Fibroblast of skin of abdomen (primary cell): ENCODE measurements at places on chromosomes 3 and 15.

DNA sequence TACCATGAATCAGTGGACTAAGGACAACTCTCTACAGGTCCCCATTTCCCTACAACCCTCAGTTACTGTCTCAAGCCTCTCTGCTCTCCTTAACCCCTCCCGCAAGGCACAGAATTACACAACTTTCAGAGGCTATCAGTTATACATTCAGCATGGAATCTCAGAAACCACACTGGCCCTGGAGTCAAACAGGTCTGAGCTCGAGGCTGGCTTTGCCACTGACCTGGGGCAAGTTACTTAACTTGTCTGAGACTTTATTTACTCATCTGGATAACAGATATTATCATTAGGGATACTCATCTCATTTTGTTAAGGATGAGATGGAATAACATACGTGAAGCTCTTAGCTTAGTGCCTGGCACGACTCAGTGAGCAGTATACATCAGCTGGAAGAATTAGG, 95.2 kb downstream of the WDR76 start:
- DNase-seq = no peak

- no peak for DNase-seq
These were observed 548 bp upstream of the PSMD6 start for GRCh38 chr3:64023861-64024223.

- DNase-seq = no peak
These were observed 56.8 kb upstream of the INSYN1 start for GRCh38 chr15:73809728-73810501.

GRCh38 chr3:159840703-159841299, 147.8 kb upstream of the IL12A start:
- no peak for DNase-seq

DNA sequence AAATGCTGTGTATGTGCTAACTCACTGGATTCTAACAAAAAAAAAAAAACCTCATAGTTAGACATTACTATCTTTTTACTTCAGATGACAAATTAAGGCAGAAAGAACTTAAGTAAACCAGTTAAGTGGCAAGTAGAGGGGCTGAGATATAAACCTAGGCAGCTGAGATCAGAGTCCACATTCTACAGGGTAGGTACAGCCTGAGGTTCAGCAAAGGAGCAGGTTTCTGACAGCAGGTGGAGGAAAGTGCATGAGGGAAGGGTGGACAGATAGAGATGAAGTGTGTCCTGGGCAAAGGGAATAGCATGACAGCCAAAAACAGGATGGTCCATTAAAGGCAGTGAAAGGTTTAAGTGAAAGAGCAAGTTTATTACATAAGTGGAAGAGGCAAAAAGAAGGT, 329.2 kb downstream of the ULK4 start:
- DNase-seq = no peak
